ENCODE measurements at places on chromosomes 5 and 9.

DNA sequence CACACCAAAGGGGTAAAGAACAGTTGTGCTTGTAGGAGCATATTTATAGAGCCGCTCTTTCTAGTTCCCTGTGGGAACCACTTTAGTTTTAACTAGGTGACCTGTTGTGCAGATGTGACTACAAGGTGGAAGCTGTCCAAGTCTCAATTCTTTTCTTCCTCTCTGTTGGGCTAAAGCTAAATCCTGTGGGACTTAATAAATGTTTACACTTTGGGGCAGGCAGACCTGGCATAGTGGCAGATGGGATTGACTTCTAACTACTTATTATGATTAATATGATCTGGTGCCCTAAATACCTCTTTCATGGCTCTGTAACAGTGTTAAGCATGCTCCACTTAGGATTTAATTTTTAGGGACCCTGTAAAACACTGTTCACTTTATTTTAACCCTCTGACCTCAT lies 265.3 kb downstream of the KCTD16 start:
- DNase-seq: no peak

GRCh38 chr9:14466429-14466818 lies 152.5 kb upstream of the NFIB start:
- DNase-seq: no peak

DNA sequence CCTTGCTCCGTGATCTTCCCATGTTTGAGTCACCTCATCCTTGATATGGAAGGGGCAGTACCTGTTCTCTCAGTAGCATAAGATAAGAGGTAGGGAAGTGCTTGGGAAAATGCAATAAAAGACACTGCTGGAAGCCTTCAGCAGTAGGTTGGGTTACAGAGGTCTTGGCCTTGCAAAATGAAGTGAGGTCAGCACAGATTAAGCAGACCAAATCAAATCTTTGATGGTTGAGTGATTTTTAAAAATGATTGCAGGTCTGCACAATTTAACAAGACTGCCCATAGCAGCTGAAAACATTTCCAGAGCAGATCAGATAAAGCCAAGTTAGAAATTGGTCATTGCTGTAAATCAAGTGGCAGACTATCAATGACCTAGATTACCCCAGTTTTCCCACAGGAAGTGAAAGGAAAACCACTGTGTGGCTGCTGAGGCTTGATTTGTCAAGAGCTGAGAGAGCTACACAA lies 32.9 kb downstream of the PALM2AKAP2 start:
- DNase-seq: no peak

DNA sequence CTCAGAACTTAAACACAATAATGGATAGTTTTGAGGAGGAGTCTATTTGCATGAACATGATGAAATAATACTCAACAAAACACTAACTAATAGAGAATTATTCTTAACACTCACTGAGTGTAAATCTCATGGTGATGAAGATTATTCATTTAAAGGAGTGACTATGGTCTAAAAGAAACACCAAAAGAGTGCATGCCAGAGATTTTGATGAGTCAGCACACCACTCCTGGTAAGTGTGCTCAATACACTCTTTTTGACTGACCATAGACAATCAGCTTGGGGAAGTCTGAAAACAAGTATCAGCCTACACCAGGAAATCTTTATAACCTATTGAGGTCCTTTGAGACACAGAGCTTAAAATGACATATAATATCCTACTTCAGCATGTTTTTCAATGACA lies 6.8 kb upstream of the FST start:
- no peak for DNase-seq

DNA sequence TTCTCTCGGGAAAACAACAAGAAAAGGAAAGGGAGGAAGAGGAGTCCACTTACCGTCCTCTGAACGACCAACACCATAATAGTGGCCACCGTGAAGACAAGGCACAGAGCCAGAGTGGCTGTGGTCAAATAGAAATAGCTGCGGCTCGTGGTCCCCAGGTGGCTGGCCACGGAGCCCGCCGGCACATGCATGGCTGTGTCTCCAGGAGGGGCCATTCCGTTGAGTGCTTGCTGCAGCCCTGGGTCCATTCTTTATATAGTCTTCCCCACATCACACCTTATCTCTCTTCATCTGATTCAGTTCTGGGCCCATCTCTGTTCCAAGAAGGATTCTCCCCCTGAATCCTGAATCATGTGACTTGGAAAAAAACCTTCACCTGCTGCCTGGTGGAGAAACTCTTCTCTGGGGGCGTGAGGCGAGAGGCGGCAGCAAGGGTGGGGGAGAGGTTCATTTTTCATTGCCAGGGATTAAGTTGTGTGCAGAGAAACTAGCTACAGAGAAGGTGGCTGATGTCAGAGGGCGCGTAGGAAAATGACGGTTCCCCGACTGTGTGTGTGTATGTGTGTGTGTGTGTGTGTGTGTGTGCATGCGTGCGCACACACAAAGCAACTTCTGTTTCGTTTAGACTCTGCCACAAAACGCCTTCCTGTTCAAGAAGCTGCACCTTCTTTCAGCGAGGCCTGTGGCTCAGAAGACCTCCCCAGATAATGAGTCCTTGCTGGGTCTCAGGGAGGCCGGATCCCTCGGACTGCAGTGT lies at the start of gene TNFSF8:
TSS of gene TNFSF8 (minus strand) at position 536 of the 757 bp plus-strand sequence. CDS start at position 248, 288 bp downstream.
- peak; percentile 60 for DNase-seq

DNA sequence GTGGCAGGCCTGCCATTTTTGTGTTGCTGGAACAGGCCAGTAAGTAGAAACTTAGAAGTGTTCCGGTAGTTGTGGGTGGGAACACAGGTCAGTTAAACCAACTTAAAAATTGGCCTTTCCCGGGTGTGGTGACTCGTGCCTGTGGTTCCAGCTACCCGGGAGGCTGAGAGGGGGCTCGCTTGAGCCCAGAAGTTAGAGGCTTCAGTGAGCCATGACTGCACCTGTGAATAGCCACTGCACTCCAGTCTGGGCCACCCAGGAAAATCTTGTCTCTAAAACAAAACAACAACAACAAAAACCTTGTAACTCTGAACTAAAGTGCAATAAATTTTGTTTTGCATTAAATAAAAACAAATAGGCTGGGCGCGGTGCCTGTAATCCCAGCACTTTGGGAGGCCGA lies 1.4 kb upstream of the NHP2 start:
- DNase-seq: no peak

GRCh38 chr9:73199886-73200285 lies 48.2 kb downstream of the ANXA1 start:
- no peak for DNase-seq

GRCh38 chr9:120212153-120212852 lies 367.7 kb downstream of the CDK5RAP2 start:
- no peak for DNase-seq

GRCh38 chr5:168770996-168771395 lies 191.8 kb upstream of the PANK3 start:
- no peak for DNase-seq

Measured in stimulated activated CD8-positive, alpha-beta memory T cell treated with anti-CD3 and anti-CD28 coated beads, Interleukin-12 subunit alpha, Interleukin-12 subunit beta, amount 100 ng/mL, for 4 hours (primary cell).